Effector CD8-positive, alpha-beta T cell (primary cell): ENCODE measurements at places on chromosomes 2 and 18.
A peak's percentile ranks its signal among the peaks of the same experiment; 100 is the strongest.

- DNase-seq: peak; percentile 64
Observed at GRCh38 chr2:86079981-86080911, 25.4 kb downstream of the POLR1A start.

- no peak for DNase-seq
Observed at GRCh38 chr18:8811115-8811514, 105.8 kb downstream of the MTCL1 start.

DNA sequence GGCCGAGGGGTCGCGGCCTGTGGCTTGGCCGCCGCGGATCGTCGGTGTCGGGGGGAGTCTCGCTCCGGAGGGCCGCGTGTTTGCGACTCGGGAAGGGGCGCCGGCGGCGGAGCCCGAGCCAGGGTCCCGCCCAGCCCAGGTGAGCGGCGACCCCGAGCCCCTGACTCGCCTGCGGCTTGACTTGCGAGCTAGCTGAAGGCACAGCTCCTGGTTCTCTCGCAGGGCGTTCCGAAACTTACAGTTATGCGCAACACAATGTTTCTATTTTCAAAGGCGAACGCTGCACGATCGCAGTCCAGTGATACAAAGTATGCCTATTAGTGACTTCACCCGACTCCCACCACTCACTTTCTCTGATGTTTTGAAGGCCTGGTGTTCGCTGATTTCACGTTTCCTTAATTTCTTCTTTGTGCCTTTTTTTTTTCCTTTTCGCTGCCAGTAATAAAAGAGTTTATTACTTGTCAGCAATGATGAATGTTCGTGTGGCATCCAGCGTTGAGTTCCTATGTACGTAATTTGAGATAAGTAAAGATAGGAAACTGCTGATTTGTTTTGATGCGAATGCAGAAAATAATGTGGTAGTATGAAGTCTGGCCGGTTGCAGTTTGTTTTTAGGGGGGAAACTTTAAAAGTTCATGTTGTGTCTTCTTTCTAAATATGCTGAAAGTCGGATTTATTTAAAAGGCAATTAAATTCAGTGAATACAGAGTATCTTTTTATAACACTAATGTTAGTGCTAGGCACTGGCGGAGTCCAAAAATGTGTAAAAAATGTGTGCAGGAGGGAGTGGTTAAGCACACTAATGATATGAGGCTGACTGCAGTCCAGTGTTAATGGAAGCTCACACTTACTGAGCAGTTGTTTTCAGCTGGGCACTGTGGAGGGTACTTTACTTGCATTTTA, 706 bp downstream of the UBXN2A start:
- DNase-seq: no peak

DNA sequence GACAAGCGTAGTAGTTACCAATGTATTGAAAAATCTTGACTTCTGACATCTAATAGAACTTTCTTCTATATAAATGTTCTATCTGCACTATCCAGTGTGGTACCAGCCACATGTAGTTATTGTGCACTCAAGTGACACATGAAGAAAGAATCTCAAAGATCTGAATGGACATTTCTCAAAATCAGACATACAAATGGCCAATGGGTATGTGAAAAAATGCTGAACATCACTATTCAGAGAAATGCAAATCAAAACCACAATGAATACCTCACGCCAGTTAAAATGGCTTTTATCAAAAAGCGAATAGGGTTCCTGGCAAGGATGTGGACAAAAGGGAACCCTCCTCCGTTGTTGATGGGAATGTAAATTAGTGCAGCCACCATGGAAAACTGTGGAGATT, 37.5 kb upstream of the SMCHD1 start:
- no peak for DNase-seq

- no peak for DNase-seq
Observed at GRCh38 chr2:128441341-128442052, 122.8 kb upstream of the HS6ST1 start.

GRCh38 chr18:45384962-45385315, 230.3 kb upstream of the SLC14A2 start:
- DNase-seq: no peak

GRCh38 chr2:17401096-17401495, 117.1 kb downstream of the RAD51AP2 start:
- no peak for DNase-seq

GRCh38 chr2:198546122-198546521, 741.7 kb downstream of the PLCL1 start:
- no peak for DNase-seq

- no peak for DNase-seq
Observed at GRCh38 chr2:79729532-79729931, 216.7 kb downstream of the CTNNA2 start.

DNA sequence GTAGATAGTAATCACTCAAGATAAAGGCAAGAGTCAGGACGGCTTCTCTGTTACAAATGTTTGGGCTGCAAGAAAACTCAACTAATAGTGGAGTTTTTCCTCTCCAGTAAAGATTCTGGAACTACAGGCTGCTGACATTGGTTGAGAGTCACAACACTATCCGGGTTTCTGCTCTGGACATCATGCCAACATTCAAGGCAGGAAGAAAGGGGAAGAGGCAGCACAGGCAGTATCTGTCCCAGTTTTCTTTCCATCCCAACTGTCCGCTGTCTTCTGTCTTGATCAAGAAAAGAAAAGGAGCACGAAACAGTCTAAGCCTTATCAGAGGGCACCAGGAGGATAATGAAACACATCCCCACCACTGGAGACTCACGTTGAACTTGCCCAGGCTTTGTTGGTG, 132.1 kb downstream of the MAIP1 start:
- no peak for DNase-seq

DNA sequence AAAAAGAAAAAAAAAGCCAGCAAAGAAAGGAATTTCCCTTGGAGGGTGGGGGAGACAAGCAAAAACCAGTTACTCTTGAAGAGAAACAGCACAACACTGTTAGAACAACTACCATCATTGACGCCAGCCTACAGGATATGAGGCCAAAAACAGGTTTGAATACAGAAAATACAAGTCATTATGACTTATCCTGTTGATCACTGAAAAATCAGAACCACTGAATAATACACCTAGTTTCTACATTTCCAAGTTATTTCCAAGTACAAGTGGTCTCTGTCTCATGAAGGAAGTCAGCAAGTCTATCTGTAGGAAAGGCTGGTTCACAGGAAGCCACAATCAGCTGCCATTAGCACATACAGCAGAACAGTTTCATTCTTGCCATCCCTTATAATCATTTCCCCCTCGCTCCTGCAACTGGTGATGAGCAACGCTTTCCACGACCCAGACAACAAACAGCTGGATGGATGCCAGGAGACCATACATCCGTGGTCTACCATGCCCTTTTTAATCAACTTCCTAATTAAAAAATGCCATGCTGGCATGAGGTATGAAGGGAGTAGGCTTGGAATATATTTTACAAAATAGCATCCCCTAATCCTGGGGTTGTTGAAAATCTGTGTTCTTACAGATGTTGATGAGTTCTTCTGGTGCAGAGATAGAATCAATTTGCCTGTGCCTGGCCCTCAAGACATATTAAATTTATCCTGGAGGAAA, 10.4 kb downstream of the MYT1L start:
- no peak for DNase-seq

- no peak for DNase-seq
Observed at GRCh38 chr2:138831154-138831553, 51.0 kb upstream of the NXPH2 start.

DNA sequence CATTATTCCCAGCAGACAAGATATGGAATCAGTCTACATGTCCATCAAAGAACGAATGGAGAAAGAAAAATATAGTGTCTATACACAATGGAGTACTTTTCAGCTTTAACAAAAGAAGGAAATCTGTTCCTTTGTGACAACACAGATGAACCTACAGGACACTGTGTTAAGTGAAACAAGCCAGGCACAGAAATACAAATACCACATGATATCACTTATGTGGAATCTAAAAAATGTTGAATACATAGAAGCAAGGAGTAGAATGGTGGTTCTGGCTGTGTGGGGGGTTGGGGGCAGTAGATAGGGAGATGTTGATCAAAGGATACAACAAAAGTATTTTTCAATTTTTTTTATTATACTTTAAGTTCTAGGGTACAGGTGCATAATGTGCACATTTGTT, 347.7 kb upstream of the MAP2 start:
- DNase-seq: no peak

GRCh38 chr2:127428815-127429109, 10.5 kb downstream of the PROC start:
- DNase-seq: no peak

- no peak for DNase-seq
Observed at GRCh38 chr2:118348380-118349034, 260.2 kb downstream of the INSIG2 start.

GRCh38 chr2:223956300-223956699, 963 bp upstream of the MRPL44 start:
- DNase-seq: no peak

DNA sequence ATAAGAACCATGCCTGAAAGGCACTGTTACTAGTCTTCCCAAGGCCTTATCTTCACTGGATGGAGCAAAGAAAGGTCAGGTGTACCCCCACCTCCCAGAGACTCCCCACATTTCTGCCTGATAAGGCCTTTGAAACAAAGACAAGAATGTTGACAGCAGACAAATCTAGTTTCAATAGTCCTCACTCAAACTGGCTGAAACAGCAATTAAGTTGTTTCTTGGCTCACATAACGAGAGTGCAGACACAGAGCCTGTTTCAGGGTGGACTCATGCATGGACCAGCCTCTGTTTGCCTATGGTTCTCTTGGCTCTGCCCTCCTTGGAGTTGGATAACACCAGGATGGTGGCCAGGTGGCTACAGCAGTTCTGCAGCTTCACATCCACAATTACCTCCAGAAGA, 7.5 kb upstream of the CFAP221 start:
- DNase-seq: no peak

GRCh38 chr2:38353402-38353801, 23.7 kb downstream of the ATL2 start:
- no peak for DNase-seq

- no peak for DNase-seq
Observed at GRCh38 chr2:60715561-60715960, 40.5 kb upstream of the PAPOLG start.

DNA sequence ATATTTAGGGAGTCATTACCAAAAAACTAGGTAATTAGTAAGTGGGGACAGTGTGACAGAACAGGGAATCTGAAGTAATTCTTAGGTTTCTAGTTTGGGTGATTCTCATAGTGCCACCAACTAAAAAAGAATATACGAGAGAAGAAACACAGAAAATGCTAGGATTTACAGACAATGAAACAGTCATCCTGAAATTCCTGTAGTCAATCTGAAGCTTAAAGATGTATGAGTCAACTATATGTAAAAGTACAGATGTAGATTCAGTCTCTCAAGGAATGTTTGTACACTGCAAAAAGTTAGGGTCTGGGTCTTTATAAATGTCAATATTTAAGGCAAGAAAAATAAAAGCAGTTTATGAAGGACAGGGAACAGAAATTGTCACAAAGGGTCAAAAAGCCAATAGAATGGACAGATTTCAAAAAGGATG, 107.0 kb downstream of the STRN start:
- no peak for DNase-seq

DNA sequence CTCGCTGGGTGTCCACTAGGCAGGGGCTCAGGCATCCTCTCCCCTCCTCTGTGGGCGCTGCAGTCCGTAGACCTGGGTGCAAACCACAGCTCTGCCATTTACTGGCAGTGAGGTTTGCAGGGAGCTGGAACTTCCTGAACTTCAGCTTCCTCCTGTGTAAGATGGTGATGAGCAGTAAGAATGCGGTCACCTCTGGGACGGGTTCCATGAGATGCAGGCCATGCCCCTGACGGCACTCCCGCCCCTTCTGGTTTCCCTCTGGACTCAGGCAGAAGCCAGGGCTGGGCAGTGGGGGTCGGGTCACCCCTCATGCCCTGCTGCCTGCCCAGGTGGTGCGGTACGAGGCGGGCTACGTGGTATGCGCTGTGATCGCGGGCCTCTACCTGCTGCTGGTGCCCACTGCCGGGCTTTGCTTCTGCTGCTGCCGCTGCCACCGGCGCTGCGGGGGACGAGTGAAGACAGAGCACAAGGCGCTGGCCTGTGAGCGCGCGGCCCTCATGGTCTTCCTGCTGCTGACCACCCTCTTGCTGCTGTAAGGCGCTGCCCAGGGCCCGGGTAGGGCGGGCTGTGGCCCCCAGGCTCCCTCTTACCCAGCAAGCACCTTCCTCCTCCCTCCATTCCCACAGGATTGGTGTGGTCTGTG, 1.5 kb downstream of the PROM2 start:
- no peak for DNase-seq

DNA sequence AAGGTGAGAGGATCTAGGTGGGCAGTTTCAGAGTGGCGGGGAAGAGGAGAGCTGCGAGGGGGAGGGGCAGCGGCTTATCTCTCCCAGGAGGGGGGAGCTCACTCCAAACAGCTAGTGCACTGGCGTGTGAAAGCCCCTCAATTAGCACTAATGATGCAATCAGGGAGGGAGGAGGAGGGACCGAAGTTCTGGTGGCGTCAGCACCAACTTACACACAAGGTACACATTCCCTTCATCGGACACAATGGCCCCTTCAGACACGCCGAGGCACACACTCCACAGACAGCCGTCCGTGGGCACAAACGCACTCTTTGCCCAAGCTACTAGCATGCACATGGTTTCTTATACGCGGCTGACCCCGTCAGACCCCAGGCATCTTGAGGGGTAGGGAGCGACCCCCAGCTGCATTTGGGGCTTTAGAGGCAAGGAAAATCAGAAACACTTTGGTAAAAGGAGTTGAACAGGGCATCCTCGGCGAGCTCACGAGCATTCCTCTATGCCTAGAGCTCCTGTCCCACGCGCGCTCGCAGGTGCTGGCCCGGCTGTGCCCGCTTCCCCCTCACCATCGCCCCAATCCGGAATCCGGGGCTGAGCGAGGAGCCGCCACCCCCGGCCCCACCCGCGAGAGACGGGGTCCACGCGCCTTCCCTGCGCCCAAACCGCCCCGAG, 868 bp upstream of the PKDCC start:
- DNase-seq: no peak

DNA sequence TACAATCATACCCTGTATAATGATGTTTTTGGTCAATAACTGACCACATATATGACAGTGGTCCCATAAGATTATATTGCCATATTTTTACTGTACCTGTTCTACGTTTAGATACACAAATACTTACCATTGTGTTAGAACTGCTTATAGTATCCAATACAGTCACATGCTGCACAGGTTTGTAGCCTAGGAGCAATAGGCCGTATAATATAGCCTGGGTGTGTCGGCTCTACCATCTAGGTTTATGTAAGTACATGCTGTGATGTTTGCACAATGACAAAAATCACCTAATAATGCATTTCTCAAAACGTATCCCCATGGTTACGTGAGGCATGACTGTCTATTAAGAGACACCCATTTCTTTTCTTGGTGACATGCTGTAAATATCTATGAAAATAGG, 55.0 kb upstream of the APCDD1 start:
- DNase-seq: no peak

GRCh38 chr2:149579972-149580882, 7.3 kb downstream of the MMADHC start:
- DNase-seq: no peak

- DNase-seq: no peak
Observed at GRCh38 chr2:72846171-72847095, 20.6 kb upstream of the EXOC6B start.
